ENCODE measurements at places on chromosomes 4 and X. TPM values are rescaled to one million over a fixed set of nuclear protein-coding genes. Genes with fewer than 3 reads are reported as not detected.

Gene CDS1
- total RNA-seq = 1.8 TPM

Gene HHIP
- total RNA-seq = 0.28 TPM

Gene STATH
- not detected for total RNA-seq

Gene MUC7
- total RNA-seq = not detected

Gene FATE1
- not detected for total RNA-seq

Gene RNF212
- 2.4 TPM for total RNA-seq

Gene ARHGAP4
- total RNA-seq = 43.0 TPM

Gene EPGN
- not detected for total RNA-seq

Gene LAMP2
- total RNA-seq = 61.0 TPM

Gene DGKK
- total RNA-seq = 9.6 TPM

Gene NSD2
- 231 TPM for total RNA-seq

Gene CT45A9
- total RNA-seq = not detected

Gene IL15
- 0.21 TPM for total RNA-seq

Gene TEC
- total RNA-seq = 6.9 TPM

Gene RNF175
- total RNA-seq = 6.8 TPM

Gene DDX60
- 3.3 TPM for total RNA-seq

Gene TCP11X1
- not detected for total RNA-seq

Gene TCEAL1
- 8.4 TPM for total RNA-seq

Gene PRSS12
- total RNA-seq = 3.1 TPM

Gene GAGE1
- total RNA-seq = not detected

Gene CTAG1B
- total RNA-seq = not detected

Gene SAGE1
- not detected for total RNA-seq

Gene MGAT4D
- total RNA-seq = not detected

Gene SYTL4
- 3.2 TPM for total RNA-seq

Gene FGB
- total RNA-seq = not detected

Gene GCNA
- total RNA-seq = 3.0 TPM

Gene GRSF1
- total RNA-seq = 58.5 TPM

Gene NSUN7
- total RNA-seq = 1.1 TPM

Gene NAT8L
- total RNA-seq = 3.4 TPM

Gene OTUD6A
- total RNA-seq = not detected

Gene MND1
- total RNA-seq = 46.8 TPM

Gene MAGEA2
- not detected for total RNA-seq

Gene NDST3
- 2.6 TPM for total RNA-seq

Gene FOXR2
- total RNA-seq = not detected

Gene MAGEC1
- total RNA-seq = not detected

Gene ZFP92
- 0.55 TPM for total RNA-seq

Gene CRMP1
- 83.4 TPM for total RNA-seq

Gene SERTM2
- total RNA-seq = not detected

Gene MAGEB10
- total RNA-seq = not detected

Gene MAGEA2B
- total RNA-seq = not detected

Gene FAM9B
- total RNA-seq = not detected

Gene UGT2A1
- total RNA-seq = not detected

Gene CYSLTR1
- 2.1 TPM for total RNA-seq

Gene MAP7D2
- total RNA-seq = 0.83 TPM

Gene PITX2
- 0.90 TPM for total RNA-seq

Gene RHOXF2
- not detected for total RNA-seq

Gene BEX2
- total RNA-seq = 49.4 TPM

Gene HSFX2
- not detected for total RNA-seq

Gene MTM1
- total RNA-seq = 9.4 TPM

Gene MAGEA10
- total RNA-seq = not detected

Gene COL4A5
- total RNA-seq = 0.96 TPM

Gene ATOH1
- not detected for total RNA-seq

Gene DRD5
- not detected for total RNA-seq
